ENCODE measurements at places on chromosomes 4 and X.

DNA sequence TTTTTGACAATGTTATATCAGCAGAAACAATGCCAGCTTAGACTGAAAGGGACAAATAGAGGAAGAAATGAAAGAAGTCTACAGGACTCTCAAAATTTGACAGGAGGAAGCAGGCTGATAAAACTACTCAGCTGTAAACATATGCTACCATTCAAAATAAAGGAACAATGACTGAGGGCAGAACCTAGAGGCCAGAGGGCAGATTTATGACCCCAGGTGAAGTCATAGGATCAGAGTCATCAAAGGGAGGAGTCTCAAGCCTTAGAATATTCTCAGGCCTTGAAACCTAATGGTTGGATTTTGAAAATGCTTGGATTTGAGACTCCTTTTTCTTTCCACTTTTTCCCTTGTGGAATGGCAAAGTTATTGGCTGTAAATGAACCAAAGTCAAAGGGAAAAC lies 17.0 kb upstream of the SYTL5 start:
- DNase-seq, result no peak

DNA sequence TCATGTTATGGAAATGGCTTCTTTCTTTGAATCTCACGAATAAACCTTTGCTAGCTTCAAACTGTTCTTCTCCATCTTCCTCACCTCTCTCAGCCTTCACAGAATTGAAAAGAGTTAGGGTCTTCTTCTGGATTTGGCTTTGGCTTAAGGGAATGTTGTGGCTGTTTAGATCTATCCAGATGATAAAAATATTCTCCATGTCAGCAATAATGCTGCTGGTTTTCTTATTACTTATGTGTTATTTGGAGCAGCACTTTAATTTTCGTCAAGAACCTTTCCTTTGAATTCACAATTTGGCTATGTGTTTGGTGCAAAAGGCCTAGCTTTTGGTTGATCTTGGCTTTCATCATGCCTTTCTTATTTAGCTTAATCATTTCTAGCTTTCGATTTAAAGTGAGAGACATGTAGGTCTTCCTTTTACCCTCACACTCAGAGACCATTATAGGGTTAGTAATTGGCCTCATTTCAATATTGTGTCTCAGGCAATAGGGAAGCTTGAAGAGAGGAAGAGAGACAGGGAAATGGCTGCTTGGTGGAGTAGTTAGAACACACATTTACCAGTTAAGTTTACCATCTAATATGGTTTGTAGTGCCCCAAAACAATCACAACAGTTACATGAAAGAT lies 5.1 kb upstream of the ADAM29 start:
- no peak for DNase-seq

DNA sequence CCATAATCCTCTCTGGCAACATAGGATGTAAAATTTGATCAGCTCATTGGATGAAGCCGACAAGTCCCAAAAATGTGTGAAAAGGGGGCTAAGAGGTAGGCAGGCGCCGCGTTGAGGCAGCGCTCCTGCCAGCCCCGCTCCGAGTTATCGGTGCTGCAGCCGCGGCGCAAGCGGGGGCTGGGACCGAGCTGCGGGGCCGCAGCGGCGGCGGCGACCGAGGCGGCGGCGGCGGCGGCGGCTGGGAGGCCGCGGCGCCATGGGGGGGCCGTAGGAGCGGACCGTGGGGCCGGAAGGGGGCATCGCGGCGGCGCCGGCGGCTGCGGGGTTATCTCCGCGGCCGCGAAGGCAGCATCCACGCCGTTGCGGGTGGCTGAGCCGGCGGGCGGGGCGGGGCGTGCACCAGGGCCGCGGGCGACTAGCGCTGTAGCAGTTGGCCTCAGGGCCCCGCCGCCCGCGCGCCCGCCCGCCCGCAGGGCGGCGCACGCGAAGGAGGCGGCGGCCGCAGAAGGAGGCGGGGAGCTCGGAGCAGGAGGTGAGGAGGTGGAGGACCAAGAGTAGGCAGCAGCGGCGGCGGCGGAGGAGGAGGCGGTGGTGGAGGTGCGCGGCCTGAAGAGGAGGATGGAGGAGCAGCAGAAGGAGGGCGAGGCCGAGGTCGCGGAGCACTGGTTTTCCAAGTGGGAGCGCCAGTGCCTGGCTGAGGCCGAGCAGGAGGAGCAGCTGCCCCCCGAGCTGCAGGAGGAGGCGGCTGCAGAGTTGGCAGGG lies 126.0 kb upstream of the CXorf66 start:
- no peak for DNase-seq

- DNase-seq, result no peak
Observed at GRCh38 chr4:110610620-110610939, 12.3 kb downstream of the PITX2 start.

DNA sequence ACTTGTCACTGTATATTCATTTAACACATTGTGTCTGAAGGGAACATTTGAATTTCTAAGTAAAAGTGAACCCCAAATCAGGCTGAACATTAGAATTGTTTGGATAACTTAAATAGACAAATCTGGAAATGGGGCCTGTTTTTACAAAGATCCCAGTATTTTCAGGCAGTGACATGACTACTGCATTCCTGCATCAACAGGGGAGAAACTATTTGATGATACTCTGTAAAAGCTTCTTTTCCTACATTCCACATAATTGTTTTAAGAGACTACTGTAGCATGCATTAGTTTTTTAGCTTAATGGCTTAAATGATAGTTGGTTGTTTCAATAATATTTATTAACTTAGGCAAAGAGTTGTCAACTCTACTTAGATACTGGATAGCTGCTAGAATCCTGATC lies 127.0 kb downstream of the PDS5A start:
- no peak for DNase-seq

DNA sequence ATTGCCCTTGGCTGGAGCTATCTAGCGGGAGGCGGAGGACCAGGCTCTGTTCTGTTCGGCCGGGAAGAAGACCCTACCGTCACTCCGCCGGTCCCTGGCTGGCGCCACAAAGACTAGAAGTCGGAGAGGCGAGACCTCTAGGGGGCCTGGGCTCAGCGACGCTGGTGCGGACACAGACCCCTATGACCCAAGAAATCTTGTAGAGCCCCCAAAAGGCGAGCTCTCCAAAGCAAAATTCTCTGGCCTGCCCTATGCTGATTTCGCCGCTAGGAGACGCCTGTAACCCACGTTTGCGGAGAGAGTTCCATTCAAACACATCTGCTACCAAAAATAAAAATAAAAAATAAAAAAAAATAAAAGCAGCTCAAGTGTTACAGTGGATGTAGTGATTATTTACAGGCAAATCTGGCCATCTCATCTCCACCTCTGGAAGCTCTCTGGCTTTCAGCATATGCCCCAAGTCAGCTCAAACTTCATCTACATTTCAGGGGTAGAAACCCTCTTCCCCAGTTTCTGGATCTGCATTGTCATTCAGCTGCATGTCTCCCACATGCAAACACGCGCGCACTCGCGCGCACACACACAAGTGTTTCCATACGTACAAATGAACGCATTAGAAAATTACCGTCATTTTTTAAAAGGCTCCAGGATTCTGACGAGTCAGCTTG lies 2.4 kb upstream of the PCDH10 start:
- no peak for DNase-seq

DNA sequence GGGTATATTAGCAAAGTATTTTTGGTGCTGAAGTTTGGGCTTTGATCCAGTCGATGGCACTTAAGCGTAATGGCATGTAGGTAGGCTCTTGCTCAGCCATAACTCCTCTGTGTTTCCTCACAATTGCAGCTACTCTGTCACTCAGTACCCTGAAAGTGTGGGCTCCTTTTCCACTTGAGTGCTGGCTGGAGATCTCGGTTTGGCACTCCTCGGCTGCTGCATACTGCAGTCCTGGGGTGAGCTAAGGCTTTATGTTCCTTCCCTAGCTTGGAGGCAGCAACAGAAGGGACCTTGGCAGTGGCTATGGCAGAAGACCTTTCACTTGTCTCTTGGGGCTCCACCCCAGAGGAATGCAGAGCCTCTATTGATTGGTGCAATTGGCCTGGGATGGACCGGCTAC lies 106.7 kb upstream of the GRXCR1 start:
- no peak for DNase-seq

DNA sequence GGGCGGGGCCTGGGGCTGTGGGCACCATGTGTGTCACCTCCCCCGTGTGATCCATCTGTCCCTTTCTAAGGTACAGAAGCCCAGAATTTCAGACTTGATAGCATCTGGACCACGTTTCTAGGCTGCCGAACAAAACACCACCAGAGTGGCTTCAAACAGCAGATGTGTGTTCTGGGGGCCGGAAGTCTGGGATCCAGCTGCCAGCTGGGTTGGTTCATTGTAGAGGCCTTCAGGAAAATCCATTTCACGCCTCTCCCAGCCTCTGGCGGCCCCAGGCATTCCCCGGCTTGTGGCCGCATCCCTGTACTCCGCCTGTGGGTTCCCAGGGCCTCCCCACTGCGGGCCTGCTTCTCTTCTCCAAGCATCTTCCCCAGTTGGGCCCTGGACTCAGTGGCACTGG lies 39.6 kb upstream of the GPR78 start:
- no peak for DNase-seq

DNA sequence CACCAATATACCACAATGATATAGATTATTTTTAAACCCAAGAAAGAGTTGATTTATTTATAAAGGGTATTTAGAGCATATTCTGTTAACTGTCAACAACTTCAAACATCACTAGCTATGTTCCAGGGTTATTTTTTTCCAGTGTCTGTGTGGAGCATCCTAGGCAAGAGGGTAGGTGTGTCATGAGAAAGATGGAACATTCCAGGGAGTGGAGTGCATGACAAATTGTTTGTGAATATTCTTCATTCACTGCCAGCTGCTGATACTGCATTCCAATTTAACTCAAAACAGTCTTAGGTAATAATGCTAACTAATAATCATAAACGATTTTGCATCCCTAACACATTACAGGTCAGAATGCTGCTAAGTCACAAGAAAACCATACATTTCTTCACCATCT lies 148.7 kb upstream of the RASGEF1B start:
- DNase-seq, result no peak

GRCh38 chr4:120773641-120774040 lies 148.9 kb downstream of the PRDM5 start:
- DNase-seq, result no peak

GRCh38 chr4:121690001-121690400 lies 6.8 kb downstream of the ANXA5 start:
- no peak for DNase-seq

DNA sequence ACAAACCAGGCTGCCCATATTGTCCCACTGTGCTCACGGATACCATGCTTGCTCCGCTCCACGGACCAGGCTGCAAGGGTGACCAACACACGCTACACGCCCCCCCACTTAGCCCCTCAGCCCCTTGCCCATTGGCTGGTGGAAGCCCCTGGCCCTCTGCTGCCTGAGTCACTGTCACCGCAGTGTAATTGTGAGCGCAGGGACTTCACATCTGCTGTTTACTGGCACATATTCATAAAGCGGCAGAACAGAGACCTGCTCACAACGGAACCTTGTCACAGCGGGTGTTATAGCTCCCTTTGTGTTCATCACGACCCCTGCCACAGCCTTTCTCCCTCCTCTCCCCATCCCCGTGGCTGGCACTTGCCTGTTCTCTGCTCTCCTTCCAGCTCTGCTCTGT lies 83.7 kb downstream of the PSAPL1 start:
- DNase-seq, result no peak

- DNase-seq, result no peak
Observed at GRCh38 chr4:24489870-24490269, 94.5 kb downstream of the DHX15 start.

- DNase-seq, result no peak
Observed at GRCh38 chr4:19944251-19944650, 307.5 kb upstream of the SLIT2 start.

DNA sequence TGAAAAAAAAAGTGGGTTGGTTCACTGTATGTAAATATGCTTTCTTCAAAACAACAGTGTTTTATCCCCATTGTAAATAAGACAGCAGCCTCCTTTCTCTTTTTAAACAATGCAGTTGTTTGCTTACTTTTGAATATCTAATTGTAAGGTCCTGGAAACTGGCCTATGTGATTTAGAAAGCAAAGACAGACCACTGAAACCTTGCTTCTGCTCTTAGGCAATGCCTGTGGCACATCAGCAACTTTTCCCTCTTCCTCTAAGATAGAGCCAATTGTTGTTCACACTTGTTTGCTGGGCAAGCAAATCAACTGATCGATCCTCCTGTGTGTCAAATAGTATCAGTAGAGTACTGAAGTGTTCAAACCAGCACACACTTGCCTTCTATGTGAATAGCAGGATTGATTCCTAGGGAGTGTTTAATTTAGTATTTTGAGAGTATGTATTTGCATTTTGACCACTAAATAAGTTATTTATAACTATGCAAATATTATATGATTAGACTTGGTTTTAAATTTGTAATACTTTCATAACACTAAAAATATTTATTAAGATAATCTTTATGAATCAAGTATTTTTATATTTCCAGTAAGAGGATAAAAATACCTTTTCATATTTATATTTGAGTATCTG lies 55.4 kb upstream of the GRPR start:
- no peak for DNase-seq

DNA sequence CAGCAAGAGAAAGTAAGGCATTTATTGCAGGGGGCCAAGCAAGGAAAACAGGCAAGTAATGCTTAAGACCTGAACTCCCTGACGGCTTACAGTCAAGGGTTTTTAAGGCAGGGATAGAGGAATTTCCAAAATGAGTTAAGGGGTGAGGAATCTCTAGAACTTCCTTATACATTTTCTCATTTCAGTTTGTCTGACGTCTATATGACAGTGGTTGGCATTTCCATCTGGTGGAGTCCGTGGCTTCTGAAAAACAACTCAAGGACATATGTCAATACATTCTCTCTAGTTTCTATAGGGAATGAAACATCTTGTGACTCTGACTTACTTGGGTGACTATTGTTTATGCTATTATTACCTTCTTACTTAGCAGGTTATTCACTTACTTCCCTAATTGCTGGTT lies 19.3 kb upstream of the GUCY2F start:
- DNase-seq, result no peak

DNA sequence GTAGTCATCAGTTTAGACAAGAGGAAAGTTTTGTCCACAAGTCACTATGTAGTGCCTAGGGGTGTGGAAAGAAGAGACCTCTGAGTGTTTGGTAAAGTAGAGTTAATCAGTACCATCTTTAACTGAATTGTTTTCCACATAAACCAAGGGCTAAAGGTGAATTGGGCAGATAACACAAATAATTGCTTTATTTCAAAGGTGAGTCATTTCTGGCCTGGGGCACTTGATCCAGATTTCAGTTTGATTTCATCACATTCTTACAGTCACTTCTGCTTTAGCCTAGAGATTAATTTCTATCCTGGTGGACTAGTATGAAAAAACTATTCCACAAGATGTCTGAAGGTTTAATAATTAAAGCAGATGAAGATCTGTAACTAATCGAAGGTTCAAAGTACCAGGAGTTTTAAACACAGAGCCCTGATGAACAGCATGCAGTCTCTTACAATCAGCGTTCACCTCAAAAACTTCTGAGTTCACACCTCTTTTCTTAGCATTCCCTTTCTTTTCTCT lies 74.5 kb upstream of the BOD1L1 start:
- no peak for DNase-seq

Measured in GM18507 (cell line).